Central memory CD4-positive, alpha-beta T cell (primary cell): ENCODE measurements at places on chromosomes 12 and 14.

GRCh38 chr14:78863143-78863542 lies 693.0 kb downstream of the NRXN3 start:
- DNase-seq, result no peak

DNA sequence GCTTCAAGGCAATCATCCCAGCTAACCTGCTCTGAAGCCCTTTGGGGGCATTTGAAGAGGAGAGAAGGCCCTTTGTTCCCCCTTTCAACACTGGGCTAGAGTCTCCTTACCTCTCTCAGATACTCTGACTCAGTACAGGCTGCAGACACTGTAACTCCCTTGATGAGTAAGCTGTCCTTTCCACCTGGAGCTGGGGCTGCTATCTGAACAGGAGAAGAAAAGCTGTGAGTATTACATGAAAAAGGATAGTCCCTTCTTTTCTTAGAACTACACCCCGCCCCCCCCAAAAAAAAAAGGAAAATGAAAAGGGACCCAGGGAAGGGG lies 186.6 kb upstream of the PLEKHG7 start:
- DNase-seq, result no peak

DNA sequence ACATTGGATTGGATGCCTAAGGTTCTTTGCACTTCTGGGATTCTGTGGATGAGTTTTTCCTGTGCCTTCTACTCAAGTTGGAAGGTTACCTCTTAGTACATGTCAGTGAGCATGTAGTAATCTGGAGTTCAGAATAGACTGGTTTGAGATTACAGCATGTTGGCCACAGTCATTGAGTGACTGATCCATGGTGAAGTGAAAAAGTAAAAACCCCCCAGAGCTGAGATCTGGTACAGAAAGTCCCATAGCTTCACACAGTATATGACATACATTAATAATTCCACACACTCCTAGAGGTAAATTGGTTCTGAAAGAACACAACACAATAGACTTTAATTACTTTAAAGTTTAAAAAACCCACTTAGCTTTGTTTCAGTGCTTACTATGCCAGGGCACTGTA lies 11.9 kb upstream of the CCND2 start:
- no peak for DNase-seq

GRCh38 chr14:95222870-95223398 lies 65.6 kb upstream of the DICER1 start:
- DNase-seq, result no peak

DNA sequence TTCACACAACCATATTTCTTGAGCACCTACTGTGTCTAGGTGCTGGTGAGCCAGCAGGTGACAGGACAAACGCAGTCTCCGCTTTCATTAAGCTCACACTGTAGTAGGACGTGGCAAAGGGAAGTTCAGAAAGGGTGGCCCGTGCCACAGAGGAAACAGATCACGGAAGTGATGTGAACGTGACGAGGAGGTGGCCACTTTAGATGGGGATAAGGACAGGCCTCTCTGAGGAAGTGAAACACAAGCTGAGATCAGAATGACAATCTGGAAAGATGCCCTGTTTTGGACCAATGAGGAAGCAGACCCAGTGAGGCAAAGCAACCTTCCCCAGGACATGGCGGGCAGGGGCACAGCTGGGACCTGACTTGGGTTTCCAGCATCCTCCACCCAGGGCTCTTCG lies 127.4 kb upstream of the PRMT8 start:
- no peak for DNase-seq

DNA sequence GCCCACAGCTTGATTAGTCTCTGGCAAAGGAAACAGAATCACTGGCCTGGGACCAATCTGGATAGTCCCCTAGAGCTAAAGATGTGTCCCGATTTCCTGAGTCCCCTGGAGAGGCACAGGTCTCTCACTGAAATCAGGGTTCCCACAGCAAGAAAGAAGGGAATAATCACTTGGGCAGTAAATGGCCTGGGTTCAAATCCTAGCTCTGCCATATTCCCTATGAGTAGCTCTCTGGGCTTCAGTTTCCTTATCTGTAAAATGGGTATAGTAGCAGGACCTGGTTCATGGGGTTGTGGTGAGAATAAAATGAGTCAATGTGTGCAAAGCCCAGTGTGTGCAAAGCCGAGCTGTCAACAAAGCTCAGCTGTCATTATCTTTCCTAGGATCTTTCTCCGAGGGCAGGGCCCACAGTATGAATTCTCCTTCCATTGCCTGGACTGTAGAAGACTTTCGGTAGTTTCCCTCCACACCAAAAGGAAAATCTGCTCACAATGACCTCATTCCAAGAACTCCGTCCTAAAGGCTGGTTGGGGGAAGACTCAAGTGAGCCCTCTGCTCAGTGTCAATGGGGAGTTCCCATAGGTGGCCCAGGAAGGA lies 12.6 kb upstream of the NCOR2 start:
- DNase-seq, result no peak

DNA sequence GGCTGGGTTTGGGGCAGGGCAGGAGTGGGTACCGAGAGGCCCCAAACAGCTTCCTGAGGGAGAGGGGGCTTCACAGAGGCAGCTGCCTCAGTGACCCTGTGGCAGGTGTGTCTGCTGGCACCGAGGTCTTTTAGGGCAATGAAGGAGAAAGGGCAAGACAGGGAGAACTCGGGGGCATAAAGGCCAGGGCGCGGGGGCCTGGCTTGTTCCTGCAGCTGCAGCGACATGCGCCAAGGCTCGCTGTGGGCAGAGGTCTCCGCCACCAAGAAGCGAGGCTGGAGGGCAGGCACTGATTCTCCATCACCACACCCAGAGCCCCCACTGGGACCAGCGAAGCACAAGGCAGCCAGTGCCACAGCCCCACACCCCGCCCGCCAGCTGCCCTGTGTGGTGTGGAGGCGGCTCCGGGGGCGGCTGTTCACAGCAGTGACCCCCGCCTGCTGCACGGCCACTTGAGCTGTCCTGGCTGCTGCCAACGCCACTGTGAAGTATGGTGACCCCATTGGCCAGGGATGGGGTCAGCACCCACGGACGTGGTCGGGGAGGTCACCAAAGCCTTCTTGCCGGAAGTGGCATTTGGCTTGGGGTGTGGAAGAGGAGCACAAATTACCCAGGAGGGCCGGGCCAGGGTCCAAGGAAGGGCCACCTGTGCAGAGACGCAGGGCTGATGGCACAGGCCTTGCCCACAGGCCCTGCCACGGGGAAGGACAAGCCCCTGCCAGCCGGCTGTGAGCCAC lies 16.4 kb downstream of the BAG5 start:
- DNase-seq, result no peak

DNA sequence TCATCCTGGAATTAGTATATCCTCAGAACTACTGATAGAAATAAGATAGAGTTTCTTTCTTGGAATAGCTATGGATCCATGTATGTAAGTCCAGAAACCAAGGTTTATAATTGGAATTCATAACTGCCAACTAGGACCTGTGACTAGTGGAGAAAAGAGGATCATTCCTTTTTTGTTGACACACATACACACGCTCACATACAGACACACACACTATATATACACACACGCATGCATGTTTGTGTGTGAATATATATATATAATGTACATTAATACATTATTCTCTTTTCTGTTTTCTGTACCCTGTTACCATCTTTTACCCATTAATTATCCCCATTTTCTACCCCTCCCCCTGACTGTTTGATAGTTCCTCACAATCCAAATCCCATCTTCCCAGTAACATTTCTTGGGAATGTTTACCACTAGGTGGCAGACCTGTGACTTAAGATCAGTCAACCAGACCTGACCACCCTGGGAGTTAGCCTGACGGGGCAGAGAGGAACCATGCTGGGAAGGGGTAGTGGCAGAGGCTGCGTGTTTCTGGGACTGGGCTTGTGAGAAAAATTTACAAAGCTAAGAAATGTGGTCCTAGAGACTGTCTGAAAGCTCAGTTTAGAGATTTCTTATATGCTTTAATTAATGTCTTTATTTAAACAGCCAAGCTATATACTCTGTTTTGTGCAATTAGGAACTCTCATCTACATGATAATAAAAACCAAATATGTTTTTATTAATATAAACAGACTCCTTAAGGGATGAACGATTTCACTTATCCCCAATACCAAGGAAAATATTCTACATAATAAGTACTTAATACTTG lies 308.0 kb downstream of the PPFIA2 start:
- no peak for DNase-seq

GRCh38 chr14:21985081-21985480 lies 311.5 kb upstream of the OR4E1 start:
- DNase-seq, result no peak

GRCh38 chr12:70609739-70610491 lies 27.3 kb downstream of the PTPRB start:
- no peak for DNase-seq

DNA sequence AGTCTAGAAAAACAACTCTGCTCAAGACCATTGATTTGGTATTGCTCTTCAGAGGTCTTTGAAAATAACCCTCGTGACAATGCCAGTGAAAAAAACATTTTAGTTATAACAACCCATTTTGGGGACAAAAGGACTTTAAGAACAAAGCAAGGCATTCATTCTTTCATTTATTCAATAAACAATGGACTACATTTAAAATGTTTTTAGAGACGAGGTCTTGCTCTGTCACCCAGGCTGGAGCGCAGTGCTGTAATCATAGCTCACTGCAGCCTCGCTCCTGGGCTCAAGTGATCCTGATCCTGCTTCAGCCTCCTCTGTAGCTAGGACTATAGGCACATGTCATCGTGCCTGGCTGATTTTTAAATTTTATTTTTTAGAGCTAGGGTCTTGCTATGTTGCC lies 7.7 kb upstream of the KICS2 start:
- no peak for DNase-seq

GRCh38 chr12:25005376-25005775 lies 56.5 kb upstream of the BCAT1 start:
- DNase-seq, result no peak

DNA sequence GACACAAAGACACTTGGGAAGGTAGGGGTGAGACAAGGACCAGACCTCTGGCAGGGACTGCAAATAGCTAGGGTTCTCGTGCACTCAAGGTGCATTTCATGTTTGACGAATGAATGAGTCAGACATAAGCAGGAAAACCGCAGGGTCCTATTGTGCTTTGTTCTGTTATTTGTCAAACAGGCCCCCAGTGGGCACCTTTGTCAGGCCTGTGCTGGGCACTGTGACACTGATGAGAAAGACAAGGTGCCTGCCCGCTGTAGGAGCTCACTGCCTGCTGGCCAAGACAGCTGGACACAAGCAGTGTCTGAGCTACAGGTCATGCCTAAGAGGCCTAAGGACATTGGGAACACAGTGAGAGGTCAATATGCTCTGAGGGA lies 2.3 kb downstream of the OTUB2 start:
- DNase-seq, result no peak

DNA sequence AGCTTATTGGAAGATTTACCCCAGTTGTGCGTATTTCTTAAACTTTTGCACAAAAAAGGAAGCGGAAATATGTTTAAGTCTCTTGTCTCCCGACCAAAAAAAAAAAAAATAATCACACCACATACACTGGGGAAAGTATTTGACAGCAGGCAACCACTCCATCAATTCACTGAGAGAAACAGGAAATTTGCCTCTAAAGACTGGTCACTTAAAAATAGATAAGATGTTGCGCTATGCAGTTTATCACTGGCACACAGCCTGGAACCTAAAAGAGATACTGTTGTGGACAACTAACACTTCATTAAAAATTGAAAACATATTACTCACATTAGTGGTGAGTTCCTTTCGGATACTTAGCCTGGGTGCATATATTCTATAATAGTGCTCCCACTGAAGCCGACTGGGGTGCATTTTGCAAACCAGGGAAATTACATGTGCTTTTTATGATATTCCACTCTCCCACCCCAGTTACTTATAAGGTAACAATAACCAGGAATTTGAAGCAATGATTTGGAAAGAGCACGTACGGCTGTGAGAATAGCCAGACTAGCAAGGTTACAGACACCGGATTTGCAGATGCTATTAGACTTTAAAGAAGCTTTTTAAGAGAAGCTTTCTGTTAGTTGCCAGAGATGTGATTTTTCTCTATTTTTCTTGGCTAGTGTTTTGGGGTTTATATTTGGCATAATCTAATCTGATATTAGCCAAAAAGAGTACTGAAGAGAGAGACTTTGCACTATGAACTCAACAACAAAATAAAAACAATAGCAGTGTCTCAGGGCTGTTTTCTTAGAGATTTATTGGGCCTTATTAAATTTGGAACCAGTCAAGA lies 311.5 kb downstream of the NOVA1 start:
- no peak for DNase-seq

DNA sequence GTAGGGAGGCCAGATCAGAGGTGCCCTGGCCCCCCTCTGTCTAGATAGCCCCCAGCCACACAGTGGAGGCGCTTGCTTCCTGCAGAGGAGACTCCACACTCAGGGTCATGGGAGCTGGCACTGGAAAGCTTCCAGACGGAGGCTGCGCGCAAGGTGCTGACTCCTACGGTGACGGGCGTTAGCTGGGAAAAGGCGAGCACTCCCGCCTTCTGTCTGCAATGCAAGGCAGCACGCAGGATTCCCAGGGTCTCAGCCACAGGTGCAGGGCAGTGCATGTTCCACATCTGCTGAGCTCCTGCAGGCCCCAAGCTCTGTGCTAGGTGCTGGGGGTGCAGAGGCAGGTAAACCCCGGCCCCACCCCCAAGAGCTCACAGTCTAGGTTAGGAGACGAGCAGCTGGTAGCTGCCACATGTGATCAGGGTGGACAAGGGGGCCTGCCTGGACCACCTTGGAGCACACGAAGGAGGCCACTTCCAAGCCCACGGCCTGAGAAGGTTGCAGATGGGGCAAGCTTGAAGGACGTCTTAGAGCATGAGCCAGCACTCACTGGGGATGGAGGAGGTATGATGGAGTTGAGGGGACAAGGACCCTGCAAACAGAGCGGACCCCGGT lies 310.9 kb upstream of the DIO3 start:
- DNase-seq, result no peak

DNA sequence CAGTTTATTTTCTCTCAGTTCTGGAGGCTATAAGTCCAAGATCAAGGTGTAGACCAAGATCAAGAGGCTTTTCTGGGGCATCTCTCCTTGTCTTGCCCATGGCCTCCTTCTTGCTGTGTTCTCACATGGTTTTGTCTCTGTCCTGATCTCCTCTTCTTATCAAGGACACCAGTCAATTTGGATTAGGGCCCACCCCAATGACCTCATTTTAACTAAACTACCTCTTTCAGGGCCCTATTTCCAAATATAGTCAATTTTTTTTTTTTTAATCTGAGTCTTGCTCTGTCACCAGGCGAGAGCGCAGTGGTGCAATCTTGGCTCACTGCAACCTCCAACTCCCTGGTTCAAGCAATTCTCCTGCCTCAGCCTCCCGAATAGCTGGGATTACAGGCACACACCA lies 50.8 kb downstream of the TSHR start:
- DNase-seq, result no peak

- DNase-seq, result no peak
Observed at GRCh38 chr12:76962099-76962498, 83.3 kb upstream of the CSRP2 start.

GRCh38 chr14:94700336-94700735 lies 69.6 kb downstream of the GSC start:
- DNase-seq, result no peak
